Heart right ventricle (tissue), 16 donors: ENCODE measurements at places on chromosomes 12 and 14. TPM values are rescaled to one million over a fixed set of nuclear protein-coding genes. Genes with fewer than 3 reads are reported as not detected.
A peak's percentile ranks its signal among the peaks of the same experiment; 100 is the strongest.

DNA sequence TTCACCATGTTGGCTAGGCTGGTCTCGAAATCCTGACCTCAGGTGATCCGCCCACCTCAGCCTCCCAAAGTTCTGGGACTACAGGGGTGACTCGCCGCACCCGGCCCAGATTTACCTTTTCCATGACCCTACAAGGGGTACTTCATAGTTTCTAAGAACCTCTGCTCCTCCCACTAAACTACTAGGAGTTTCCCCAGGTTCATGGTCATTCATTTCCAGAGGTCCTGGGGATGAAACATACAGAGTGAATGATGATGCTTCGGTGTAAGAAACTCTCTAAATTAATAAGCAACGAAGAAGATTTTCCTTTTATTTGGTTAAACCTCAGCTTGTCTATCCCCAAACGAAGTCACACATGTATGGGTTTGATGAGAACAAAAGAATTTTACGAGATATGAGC, 56.9 kb downstream of the AMN start:
- no peak for DNase-seq

DNA sequence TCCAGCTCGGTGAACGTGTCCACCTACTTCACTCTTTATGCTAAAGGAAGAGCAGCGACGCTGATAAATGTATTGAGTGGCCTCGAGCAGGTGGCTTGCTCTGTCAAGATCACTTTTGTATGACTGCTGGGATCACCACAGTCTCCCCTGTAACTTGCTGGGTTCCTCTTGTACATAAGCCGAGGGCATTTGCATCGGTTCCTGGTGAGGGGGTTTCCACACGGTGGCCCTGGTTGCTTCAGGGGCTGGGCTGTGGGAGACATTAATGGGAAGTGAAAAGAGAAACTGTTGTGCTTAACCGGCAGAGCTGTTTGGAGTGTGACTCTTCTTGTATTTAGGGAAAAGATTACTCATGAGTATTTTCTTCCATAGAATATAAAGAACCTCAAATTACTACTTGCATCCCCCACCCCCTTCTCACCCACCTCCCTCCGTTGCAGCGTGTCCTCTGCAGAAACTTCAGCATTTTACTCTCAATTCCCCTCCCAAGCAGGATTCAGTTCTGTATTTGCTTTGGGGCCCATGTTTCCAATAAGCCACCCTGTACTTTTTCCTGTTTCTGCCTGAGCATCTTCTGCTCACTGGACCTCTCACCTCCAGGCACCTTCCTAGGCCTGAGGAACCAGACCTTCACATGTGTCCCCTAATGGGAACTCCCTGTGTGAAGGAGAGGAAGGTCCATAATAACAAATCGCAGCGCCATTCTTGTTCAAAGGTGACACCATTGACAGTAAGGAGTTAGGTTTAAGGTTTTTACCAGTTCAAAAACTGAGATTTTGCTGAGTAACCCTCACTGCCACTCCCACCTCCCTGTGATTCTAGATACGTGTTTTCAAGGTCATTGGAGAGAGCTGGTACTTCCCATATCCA, 187.0 kb downstream of the ETV6 start:
- peak; percentile 31 for DNase-seq

DNA sequence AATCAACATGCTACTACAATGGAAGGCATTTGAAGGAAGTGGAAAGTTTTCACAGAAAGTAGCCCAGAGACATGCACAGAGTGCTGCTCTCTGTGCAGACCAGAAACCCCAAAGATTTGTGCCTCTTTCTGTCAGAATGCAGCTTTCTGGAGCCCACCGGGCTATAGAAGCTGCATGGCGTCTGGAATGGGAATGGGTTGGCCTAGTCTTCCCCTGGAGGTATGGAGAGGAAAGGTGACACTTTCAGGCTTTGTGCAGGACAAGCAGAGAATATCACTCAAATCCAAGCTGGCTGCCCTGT, 21.3 kb upstream of the ZFP36L1 start:
- DNase-seq: no peak

DNA sequence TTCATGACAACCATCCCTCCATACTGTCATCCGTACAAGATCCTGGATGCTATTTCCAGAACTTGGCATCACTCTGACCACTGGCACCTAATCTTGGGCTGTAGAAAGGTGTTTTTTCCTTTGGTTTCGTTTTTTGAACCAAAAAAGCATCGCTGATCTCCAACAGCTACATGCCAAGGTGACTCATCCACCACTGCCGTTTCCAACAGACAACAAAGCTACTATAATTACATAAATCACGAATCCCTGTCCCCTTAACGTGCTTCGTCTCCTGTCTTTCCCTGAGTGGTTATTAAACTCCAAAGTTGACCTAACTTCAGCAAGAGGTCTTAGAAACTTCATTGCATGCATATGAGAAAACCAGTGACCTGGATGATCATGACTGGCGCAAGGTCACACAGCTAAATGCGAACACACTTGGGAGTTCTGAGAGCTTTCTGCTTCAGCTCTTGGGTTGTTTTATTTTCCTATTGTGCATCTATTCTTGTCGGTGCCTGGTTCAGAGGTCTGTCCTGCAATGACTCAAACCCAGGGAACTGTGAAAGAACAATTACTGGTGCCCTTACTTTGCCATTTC, 99.9 kb downstream of the PPM1H start:
- no peak for DNase-seq

DNA sequence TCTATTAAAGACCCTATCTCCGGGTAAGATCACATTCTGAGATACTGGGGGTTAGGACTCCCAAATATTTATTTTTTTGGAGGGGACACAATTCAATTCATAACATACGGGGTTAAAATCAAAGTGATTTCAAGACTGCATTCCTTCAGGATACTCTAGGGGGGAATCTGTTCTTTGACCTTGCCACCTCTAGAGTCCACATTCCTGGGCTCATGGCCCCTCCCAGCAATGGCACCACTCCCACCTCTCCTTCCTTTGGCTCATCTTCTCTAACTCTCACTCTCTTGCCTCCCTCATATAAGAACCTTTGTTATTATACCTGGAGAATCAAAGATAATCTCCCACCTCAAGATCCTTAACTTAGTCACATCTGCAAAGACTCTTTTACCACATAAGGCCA, 79.5 kb downstream of the CAND1 start:
- DNase-seq: no peak

The TAS2R43 gene
- total RNA-seq: not detected

DNA sequence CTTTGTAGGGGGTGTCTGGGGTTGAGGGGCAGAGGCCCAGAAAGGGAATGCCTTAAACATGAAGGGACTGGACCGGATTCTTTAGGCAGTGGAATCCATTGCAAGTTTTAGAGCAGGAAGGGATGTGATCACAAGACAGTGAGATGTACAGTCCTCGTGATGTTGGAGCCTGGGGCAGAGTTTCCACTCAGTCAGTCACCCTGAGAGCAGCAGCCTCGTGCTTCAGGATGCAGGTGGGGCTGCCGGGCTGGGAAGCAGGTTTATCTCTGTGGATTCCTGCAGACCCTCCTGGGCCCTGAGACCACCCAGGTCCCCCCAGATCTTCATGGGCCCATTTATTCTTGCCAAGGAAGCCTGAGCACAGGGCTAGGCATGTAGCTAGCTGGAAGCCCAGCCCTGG, 38.5 kb downstream of the RIN3 start:
- DNase-seq: no peak

- DNase-seq: no peak
Measured at GRCh38 chr14:51094282-51094821, 553 bp downstream of the TRIM9 start.

DNA sequence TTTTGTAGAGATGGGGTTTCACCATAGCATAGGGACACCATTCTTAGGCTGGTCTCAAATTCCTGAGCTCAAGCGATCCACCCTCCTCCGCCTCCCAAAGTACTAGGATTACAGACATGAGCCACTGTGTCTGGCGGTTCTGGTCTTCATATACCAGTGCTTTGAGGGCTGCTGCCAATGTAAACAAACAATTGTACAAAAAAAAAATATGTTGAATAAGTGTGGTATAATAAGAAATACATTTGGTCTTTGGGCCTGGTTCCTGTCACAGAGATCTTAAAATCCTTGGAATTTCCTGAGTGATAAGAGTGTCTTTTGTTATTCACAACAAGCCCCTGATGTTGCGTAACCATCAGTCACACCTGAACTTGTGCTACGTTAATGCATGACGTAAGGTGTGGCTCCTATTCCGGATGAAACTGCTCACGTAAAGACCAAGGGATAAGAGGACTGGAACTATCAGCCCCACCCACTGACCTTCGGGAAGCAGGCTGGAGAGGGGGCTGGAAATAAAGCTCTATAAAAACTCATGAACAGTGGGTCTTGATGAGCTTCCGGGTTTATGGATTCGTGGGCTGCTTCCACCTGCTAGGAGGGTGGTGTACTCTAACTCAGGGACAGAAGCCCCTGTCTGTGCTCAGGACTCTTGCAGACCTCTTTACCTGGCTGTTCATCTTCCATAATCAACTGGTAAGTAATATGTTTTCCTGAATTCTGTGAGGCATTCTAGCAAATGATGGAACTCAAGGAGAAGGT, 16.5 kb upstream of the RIMKLB start:
- DNase-seq: no peak

DNA sequence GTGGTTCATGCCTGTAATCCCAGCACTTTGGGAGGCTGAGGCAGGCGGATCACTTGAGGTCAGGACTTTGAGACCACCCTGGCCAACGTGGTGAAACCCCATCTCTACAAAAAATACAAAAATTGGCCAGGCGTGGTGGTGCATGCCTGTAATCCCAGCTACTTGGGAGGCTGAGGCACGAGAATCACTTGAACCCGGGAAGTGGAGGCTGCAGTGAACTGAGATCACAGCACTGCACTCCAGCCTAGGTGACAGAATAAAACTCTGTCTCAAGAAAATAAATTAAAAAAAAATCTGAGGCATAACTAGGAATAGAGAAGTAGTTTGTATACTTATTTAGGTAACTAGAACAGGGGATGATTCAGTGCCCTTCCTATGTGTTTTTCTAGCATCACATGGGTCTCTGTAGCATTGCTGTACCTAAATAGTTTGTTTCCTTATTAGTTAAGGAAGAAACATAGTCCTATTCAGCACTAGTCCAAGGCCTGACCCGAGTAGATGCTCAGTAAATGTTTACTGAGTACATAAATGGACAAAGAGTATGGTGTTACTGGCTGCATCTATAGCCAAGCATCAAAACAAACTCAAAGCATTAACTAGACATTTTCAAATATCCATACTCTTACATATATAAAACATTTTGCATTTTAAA, 21.7 kb downstream of the TAOK3 start:
- no peak for DNase-seq

- DNase-seq: no peak
Measured at GRCh38 chr12:85588221-85588620, 248.0 kb downstream of the RASSF9 start.

GRCh38 chr14:24639905-24640304, 5.9 kb upstream of the GZMB start:
- DNase-seq: no peak

- no peak for DNase-seq
Measured at GRCh38 chr14:74927225-74927624, 4.2 kb upstream of the RPS6KL1 start.

GRCh38 chr14:103870144-103870876, 22.9 kb upstream of the PPP1R13B start:
- DNase-seq: no peak

DNA sequence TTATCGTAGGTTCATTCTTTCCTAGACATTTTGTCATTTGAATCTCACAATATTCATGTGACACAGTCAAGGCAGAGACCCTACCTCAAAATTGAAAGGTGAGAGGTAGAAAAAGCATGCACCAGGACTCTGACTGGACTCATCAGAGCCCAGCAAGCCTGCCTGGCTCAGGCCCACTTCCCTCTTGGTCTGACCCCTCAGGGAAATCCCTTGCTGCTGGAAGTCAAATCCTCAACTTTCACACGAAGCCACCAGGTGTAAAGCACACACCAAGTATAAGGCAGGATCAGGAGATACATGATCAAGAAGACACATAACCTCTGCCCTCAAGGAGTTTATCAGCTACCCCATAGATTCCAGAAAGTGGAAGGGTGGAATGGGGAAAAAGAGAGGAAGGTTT, 18.8 kb downstream of the NIN start:
- DNase-seq: no peak

The TRIM9 gene
- 0.33 TPM for total RNA-seq

GRCh38 chr12:6266541-6266966, 43.9 kb upstream of the PLEKHG6 start:
- DNase-seq: no peak

The MVK gene
- 9.1 TPM for total RNA-seq

The TIMELESS gene
- total RNA-seq: 1.2 TPM

DNA sequence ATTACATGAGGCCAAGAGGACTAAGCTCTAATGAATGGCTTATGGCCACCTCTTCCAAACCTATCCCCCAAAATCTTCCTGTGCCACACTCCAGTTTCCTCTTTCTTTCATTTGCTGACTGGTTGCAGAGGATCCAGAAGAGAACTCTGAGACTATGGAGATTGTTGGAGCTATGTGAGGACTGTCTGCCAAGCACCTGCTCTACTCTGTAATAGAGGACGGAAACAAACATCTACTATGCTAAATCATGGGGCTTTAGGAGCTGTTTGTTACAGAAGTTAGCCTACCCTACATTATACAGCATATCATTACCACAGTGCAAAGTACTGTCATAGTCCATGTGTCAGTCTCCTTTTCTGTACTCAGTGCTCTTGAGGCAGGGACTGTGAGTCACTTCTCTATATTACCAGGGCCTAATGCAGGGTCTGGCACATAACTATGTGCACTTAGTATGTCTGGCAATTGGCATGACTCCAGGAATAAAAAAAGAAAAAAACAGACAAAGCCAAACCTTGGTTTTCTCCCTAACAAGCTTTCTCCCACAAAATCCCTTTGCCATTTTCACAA, 95.1 kb downstream of the RPAP3 start:
- no peak for DNase-seq

The ZFHX2 gene
- 1.8 TPM for total RNA-seq

DNA sequence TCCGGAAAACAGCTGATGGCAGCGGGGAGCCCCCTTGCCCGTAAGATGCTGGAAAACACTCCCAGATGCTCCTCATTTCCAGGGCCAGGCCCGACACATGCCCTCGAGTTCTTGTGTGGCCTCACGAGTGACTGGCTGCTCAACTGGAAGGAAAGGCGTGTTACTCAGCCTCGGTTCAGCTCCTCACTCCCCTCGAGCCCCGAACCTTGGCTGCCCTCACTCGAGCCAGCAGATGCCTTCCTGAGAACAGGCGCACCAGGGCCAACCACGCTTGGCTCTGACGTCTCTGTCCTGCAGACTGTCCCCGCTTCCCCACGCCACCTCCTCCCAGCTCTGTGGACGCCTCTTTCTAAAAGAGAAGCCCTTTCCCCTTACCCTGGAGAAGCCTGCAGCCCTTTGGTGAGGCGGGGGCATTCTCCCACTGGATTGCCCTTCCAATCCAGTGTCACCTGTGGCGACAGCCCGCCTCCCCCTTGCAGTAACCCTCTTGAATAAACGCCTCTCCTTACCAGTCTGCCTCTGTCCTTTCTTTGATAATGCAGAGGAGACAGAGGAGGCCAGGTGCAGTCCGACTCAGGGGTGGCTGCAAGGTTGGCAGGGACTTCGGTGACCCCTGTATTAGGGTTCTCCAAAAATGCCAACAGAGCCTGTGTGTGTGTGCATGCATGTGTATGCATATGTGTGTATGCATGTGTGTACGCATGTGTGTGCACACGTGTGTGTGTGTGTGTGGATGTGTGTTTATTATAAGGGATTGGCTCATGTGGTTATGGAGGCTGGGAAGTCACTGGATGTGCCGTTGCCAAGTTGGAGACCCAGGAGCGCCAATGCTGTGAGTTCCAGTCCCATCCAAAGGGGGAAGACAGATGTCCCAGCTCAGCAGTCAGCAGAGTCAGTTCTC, 166.3 kb downstream of the KIF26A start:
- no peak for DNase-seq
